ENCODE measurements at places on chromosomes 6 and 20.

DNA sequence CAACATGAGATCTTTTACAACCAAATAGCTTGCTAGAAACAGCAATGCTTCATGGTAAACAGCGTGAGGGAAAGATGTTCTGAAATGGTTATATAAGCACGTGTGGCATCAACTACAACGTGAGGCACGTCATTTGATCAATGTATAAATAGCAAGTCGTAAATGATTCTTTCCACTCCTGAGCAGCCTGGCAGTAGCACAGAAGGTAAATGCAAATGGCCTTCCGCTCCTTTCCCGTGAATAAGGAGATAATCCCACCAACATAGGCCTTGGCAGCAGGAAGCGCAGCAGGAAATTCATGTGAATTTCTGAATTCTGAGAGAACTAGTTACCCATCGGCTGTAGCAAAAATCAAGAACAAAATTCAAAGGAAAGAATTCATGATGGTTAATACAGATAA lies 17.0 kb downstream of the RPS6KA2 start:
- DNase-seq, result no peak

GRCh38 chr20:33647603-33648395 lies 14.3 kb upstream of the C20orf144 start:
- DNase-seq, result no peak

DNA sequence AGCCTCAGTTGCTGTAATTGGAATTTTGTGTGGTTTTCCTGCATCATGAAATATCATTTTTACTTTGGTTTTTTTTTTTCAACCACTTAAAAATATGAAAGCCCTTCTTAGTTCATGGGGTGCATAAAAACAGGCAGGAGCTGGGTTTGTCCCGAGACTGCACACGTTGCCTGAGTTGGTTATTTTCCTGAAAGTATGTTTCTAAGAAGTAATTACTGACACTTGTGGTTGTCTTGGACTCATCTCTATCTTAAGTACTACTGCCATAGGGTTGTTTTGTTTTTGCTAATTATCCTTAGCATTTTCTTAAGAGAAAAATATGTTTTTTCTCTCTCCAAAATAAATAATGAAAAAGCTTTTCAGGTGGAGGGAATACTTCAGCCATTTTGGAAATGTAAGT lies 40.1 kb downstream of the FAM120B start:
- no peak for DNase-seq

DNA sequence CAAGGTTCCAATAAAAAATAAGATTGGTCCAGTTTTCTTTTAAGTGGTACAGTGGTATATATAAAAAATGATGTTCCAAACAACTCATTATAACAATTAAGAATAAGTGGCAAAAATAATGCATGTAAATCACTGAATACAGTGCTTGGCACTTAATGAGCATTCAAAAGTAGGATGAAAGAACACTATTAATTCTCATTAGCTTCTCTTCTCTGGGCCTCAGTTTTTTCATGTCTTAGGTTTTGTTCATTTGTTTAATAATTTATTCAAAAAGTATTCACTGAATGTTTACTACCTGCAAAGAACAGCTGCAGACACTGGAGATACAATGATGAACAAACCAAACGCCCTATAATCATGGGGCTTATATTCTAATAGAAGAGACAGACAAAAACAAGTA lies 21.1 kb downstream of the BCL2L1 start:
- DNase-seq, result no peak

GRCh38 chr6:53793318-53794136 lies 1.3 kb upstream of the LRRC1 start:
- DNase-seq, result peak; percentile 17

GRCh38 chr20:44370639-44371218 lies 15.2 kb downstream of the HNF4A start:
- DNase-seq, result no peak

DNA sequence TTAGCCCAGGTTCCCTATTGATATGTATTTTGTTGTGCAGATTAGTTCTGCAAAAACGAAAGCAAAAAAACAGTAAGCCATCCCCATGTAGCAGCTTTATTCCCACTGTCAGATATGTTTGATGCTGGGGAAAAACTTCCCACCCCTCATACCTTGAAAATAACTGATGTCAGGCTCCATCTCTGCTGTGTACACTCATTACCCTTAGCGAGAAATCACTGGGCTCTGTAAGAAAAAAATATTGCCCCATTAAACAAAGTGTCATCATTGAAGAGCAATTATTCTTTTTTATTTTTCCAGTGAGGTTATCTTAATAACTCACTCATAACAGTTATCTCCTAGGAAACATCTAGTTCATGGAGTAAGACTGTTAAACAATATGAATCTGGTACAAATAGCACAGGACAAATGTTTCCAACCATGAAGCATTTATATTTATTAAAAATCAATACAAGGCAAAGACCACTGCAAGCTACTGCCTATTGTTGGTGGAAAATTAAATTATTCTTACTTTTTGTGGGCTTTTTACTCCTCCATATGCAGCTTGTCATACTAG lies 268.8 kb downstream of the LMBRD1 start:
- DNase-seq, result no peak

DNA sequence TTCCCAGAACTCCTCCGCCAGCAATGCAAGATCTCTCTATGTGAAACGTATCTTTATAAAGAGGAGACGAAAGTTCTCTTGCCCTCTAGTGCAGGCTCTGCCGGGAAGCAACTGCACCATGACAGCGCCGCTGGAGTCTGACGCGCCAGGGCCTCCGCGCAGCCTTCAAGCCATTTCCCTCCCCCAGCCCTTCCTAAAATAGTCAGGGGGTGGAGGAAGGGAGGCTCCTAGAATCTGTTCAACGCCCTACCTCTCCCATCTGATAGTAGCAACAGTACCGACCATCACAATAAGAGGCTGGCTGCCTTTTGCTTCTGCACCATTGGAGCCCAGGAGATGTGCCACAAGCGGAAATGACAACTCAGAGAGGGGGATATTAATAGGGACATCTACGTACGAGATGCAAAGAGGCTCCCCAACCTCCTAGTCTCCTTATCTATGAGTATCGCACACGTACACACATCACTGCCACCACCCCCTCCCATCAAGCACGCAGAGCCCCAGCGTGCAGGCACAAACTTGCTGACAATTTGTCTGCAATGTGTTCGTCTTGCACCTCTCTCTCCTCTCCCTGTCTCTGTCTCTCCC lies 1.0 kb downstream of the SYNE1 start:
- DNase-seq, result no peak

DNA sequence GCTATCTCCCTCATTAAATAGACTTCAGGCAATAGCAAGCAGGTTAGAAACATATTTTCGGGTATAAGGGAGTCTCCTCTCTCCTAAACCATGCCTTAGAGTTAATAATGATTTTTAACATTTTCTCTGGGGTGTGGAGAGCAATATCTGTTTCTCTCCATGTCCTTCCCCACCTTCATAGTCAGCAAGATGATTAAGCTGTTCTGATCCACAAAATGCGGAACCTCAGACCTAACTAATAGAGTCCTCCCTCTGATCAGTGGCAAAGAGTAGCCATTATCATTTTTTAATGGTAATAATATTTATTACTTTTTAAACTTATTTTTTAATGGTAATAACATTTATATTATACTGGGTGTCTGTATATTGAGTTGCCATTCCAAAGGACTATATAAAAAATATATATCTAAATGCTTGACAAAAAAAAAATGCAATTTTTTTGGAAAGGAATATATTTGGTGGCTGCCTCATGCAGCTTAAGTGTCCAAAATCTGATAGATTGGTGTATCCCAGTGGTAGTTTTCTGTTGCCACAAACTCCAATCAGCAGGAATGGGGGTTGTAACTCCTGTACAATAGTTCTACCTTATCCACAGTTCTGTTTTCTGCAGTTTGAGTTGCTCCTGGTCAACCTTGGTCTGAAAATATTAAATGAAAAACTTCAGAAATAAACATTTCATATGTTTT lies 14.0 kb upstream of the BTN3A2 start:
- no peak for DNase-seq

DNA sequence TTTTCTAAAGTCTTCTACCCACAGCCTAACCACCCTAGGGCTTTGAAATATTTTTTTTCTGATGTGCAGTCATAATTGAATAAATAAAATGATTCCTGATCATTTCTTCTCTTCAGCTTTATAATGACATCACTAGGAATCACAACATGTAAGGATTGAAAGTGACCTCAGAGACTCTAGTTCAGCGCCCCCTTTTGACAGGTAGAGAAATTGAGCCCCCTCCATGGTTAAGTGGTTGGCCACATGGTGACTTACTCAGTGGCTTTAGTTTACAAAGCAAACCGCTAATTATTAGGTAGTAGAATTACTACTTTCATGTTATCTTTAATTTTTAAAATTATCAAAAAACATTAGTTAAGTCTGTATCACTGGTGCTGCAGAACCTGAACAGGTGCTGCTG lies 13.3 kb upstream of the SLC2A12 start:
- DNase-seq, result no peak

All from hypothalamus (tissue), 51 donors.